NCI-H69 (cell line): ENCODE measurements at places on chromosomes 4 and X.

DNA sequence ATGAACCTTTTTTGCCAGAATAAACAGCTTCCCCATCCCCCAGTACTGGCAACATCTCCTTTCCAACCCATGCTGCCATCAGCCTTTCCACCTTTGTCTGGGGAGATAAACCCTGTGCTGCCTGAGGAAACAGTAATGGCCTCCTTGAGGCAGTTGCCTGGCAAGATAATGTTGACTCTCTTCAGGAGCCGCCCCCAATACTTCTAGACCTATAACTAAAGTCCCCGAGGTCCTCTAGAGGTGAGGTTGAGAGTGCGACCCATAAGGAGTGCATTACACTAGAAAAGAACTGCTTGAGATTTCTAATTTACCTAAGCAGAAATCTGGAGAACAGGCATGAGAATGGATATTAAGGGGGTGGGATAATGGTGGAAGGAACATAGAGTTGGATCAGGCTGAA is 963.2 kb upstream of the PCDH7 start:
- DNase-seq, result no peak

- DNase-seq, result no peak
Measured at GRCh38 chrX:117511379-117511778, 605.2 kb downstream of the KLHL13 start.

DNA sequence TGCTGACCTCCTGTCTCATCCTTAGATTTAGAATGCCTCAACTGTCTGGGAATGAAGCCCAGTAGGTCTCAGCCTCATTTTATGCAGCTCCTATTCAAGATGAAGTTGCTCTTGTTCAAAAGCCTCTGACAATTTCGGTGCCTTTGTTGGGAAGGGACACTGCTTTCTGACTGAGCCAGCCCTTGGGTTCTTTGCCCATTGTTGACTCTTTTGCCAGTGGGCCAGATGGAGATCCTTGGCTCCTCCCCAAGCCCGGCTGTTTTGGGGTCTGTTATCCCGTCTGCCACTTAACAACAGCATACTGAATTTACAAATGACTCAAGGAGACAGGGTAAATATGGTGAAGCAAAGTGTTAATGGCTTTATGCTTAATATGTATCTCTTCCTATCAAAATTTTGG is 58.3 kb upstream of the PRKX start:
- DNase-seq, result peak; percentile 2

DNA sequence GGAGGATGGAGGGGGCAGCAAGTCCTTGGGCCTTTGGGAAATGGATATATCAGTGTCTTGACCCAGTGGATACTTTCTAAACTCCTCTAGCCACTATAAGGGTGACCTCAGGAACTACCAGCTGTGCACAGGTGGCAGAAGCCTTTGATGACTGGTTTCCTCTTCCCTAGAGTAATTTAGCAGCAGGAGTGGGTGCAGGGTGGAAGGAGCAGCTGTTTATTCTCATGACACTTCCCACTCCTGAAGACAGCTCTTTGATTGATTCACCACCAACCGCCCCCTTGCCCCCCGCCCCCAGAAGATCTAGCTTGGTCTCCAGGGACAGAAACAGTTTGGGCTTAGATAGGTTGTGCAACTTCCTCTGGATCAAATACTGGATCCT is 63.0 kb downstream of the GPC3 start:
- DNase-seq, result peak; percentile 27

DNA sequence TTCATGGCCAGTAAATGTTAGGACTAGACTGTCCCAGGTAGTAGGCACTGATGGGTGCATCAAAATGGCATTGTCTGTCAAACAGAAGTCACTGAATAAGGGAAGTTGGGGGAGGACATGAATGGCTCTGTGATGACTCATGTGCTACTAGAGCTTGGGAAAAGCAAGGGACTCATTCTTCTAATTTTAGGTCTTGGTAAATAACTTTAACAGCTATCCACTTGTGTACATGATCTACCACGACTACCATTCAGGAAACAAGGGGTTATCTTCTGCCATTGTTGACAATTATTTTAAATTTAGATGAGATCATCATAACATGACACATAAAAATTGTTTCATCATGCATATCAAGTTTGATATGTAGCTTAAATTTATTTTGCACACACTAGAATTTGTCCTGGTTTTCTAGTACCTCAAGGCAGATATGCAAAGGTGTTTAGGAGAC is 6.3 kb downstream of the AREG start:
- no peak for DNase-seq

GRCh38 chr4:89056953-89057398 is at the start of gene FAM13A:
TSS of gene FAM13A (minus strand) at chr4:89057185. CDS start at chr4:89056964, 221 bp downstream.
- peak; percentile 95 for DNase-seq
